Caki2 (cell line): ENCODE measurements at places on chromosomes 2 and 18.

GRCh38 chr2:43609290-43609918 is 13.6 kb upstream of the THADA start:
- DNase-seq, result peak; percentile 48

GRCh38 chr18:78908462-78909260 is 71.0 kb upstream of the SALL3 start:
- DNase-seq, result no peak

GRCh38 chr18:37667836-37668235 is 102.2 kb upstream of the CELF4 start:
- DNase-seq, result no peak

DNA sequence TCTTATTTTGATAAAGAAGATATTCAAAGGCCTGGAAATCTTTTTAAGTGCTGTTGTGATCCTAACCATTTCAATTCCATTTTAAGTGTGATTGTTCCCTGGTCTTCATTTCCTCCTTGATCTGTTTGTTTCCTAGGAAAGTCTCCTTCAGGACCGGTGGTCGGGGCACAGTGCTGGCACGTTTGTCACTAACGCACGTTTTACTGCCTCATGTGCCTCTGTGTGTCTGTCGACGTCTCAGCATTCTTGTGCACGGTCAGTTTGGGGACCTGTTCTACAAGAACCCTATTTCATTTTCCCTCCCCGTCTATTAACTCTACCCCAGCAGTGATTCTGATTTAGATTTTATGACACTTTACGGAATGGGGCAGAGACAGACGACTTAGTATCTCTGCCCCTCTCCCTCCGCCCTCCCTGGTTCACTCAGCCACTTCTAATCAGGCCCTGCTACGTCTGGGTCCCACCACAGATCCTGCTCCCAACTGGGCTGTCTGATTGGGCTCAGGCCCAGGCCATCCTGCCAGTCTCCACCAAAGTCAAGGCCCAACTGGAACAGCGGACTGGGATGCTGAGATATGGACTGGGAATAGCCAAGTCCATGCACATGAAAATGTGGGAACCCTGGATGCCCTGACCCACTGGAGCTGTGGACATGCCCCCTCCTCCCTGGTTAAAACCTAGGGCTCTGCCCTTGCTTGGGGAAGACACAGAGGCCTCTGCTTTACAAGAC is 95.6 kb downstream of the TWIST2 start:
- DNase-seq, result no peak

DNA sequence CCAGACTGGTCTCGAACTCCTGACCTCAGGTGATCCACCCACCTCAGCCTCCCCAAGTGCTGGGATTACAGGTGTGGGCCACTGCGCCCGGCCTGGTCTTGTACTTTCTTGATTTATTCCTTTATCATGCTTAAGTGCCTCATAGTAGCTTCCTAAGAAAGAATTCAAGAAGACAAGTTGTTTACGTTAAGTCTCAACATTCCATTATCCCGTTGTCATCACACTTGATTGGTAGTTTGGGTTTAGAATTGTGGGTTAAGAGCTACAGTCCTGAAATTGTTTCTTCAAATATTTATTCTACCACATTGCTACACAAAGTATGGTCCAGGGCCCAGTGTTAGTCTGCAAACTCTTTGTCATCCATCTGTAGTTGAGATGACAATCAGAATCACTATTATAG is 194.0 kb downstream of the VWC2L start:
- peak; percentile 6 for DNase-seq

DNA sequence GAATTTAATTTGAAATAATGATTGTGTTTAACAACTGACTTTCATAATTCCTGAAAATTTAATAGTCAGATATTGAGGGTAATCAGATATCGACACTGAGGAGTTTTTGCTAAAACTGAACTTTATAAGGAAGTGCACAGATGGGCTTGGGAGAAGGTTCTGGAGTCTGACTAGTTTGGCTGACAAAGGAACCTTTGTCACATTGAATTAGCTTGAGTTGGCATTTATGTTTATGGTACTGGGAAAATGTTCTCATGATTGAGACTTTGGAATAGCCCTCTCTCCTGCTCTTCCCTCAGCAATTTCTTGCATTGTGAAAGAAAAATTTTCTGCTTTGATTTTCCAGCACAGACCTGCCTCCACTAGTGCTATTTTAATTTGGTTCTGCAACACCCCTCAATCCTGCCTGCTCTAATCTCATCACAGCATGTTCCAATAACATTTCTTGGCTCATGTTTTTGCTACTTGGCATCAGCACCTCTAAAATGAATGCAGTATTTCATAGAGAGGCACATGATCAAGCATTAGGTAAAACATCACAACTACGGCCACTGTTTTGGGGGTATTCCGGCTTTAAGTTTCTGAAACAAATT is 133.9 kb upstream of the FSHR start:
- DNase-seq, result no peak

DNA sequence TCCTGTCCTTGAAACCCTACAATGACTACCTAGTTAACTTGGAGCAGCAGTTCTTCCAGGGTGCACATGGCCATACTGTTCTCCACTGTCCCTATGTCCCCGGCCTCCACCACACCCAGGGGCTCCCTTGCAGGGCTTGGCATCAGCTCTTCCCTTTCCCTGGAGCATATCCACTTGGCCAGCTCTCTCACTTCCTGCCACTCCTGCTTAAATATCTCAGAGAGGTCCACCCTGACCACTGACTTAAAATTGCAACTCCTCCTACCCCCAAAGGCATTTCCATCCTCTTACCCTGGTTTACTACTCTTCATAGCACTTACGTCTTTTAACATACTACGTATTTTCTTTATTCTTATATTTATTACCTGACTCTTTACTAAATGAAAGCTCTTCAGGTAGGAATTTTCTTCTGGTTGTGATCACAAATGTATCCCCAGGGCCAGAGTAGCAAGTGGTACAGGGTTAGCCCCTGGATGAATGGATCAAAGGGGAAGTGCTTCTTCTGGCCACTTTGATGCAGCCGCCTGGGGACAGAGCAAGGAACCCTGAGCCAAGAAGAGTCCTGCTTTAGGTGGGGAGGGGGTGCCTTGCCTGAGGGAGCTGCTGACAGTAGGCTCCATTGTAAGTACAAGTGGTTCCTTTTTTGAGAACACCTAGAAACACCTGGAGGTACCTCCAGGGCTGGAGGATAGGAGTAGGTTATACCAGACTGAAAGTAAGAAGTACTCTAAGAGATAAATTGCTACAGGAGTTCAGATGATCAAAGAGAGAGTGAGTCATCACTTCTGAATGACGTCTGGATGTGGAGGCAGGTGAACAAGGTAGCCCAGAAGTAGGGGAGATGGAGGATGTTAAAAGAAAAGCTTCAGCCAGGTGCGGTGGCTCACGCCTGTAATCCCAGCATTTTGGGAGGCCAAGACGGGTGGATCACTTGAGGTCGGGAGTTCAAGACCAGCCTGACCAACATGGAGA is 82.2 kb downstream of the SOCS6 start:
- DNase-seq, result no peak

- DNase-seq, result no peak
Measured at GRCh38 chr2:137892739-137893138, 71.5 kb upstream of the HNMT start.

DNA sequence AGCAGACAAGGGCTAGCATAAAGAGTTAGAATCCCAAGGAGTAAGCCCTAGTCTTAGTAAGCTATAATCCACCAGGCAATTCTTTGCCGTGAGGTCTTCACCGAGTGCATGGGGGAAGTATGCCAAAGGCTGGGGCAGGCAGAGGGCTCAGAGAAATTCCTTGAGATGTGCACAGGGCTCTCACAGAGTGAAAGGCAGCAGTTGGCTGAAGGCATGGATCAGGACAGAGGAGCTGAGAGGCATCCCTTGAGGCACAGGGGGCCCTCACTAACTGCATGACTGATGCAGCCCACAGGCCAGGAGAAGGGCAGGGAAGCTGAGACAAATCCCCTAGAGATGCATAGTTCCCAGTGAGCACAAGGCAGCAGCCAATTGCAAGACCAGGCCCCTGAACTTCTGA is 34.1 kb downstream of the PTH2R start:
- DNase-seq, result no peak

- no peak for DNase-seq
Measured at GRCh38 chr2:48395658-48396057, 134.3 kb upstream of the STON1 start.

- DNase-seq, result peak; percentile 15
Measured at GRCh38 chr18:3463051-3463450, 13.1 kb downstream of the TGIF1 start.

DNA sequence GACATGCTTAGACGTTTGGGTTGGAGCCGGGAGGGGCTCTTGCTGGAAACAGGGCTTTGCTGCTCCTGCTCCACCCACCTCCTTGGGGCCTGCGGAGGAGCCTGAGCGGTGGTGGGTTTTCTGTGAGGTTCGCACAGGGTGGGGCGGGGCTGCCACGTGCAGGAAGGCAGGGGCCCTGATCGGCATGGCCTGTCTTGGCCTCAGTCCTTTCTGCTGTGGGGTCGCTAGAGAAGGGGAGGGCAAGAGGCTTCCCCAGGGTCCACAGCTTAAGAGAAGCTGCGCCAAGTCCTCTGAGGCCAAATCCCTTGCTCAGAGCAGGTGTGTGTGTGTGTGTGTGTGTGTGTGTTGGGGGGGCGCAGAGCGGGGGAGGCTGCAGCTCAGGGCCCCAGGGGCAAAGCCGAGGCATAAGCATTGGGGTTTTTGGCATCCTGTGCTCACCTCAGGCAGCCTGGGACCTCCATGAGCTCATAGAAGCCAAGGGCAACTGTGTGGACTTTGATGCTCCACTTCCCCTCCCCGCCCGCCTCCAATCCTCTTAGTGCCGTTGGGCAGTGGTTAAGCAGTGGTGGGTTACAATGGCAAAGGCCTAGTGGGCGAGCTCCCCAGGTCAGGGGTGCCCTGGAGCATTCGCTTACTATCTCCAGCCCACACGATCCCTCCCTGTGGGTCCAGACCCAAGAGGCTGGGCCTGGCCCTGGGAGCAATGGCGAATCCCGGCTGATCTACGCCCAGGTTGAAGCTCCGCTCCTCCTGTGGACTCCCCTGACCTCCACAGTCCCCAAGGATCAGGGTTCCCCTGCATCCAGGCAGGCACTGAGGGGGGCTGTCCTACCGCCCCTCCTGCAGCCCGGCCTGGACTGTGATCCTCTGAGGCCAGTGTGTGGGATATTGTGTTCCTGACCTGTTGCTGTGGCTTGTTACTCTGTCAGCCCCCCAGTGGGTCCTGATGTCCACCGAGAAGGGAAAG is 28.9 kb downstream of the TOGARAM2 start:
- no peak for DNase-seq

DNA sequence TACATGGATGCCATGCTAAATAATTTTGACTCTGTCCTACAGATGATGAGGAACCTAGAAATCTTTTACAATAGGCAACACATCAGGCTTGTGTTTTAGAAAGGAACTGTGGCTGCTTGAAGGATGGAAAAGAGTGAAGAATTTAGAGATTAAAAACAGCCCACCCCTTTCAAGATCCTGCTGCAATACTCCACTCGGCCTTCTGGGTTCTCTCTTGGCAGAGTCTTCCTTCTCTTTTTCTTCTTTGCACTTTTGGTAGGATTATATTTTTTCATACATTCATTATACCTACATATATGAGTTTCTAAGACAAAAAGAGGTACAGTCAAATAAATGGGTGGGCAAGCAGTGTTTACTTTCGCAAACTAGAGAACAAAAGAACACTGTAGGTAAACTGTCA is 474.3 kb downstream of the ERBB4 start:
- DNase-seq, result no peak

- no peak for DNase-seq
Measured at GRCh38 chr2:110149330-110150220, 34.0 kb upstream of the MALL start.

- DNase-seq, result no peak
Measured at GRCh38 chr2:232322560-232323327, 55.8 kb upstream of the ALPP start.

DNA sequence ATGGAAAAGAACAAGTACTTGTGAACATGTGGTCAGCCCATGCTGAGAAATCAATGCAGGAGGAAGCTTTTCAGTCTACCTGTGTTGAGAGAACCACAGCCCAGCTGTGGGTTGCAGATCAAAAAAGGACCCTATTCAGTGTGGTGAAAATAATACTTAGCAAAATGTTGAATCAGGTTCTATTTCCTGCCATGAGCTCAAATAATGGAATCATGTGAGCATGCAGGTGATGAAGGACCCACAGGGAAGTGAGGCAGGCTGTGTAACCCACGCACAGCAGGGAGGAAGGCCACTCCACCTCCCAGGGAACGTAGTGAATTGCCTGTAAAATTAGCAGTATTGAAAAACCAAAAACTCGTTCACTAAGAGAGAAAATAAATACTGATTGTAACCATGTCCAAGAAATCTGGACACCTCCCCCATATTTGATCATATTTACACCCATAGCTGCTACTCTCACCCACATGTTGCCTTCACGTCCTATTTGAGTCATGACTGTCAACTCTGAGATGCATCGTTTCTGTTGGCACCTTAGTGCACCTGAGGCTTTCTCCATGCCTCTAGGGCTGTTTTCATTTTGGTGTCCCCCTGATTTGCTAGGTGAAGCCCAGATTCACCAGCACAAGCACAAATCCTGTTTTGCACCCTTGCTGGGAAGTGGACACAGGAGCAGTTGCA is 20.5 kb upstream of the BCL2L11 start:
- DNase-seq, result no peak

DNA sequence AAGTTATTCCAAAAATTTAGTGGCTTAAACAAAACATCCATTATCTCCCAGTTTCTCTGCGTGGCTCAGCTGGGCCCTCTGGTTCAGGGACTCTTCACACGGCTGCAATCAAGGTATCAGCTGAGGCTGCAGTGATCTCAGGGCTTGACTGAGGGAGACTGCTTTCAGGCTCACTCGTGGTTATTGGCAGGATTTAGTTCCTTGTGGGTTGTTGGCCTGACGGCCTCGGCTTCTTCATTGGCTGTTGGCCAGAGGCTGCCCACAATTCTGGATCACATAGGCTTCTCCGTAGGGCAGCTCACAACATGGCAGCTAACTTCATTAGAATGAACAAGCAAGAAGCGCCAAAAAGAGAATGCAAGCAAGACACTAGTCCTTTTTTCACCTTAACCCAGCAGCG is 90.1 kb downstream of the ABI2 start:
- DNase-seq, result no peak

DNA sequence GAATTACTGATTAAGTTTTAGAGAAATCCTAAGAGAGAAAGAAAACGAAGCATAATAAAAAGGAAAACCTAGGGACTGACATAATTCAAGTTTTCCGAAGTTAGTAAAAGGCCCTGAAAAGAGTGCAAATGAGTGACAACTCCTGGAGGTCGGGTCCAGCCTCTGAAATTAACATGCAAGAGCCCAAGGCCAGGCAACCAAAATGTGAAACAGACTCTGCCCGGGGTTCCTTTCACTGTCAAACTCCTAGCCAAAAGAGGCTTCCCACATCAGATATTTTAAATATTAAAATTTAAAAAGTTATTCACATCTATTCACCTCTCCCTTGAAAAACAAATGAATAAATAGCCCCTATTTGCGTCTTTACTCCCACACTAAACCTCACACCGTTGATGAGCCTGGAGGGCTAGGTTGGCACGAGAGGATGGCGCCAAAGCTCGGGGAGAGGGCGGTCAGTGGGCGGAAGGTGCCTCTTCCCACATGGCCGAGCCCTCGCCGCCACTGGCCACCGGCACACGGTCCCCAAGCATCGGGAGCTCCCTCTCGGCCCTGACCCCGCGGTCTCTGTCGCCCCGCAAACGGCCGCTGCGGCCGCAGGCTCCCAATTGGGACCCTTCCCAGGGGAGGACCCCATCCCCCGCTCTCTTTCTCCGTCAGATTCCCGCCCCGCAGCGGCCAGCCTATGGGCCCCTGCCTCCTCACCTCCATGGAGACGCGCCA is 630 bp downstream of the PPM1G start:
- peak; percentile 25 for DNase-seq
